Right cardiac atrium (tissue), 5 donors: ENCODE measurements at places on chromosomes 16 and 17. TPM values are rescaled to one million over a fixed set of nuclear protein-coding genes. Genes with fewer than 3 reads are reported as not detected.

The TXNDC17 gene
- total RNA-seq, result 52.6 TPM

The CIBAR2 gene
- total RNA-seq, result not detected

The KIF2B gene
- total RNA-seq, result not detected

The NEUROD2 gene
- not detected for total RNA-seq

The P2RX1 gene
- total RNA-seq, result 1.3 TPM

The UBN1 gene
- 25.7 TPM for total RNA-seq

The PHLPP2 gene
- total RNA-seq, result 6.6 TPM

The HBM gene
- total RNA-seq, result not detected

The CSH1 gene
- total RNA-seq, result not detected

The COPRS gene
- total RNA-seq, result 42.9 TPM

The C17orf50 gene
- not detected for total RNA-seq

The SLC38A8 gene
- not detected for total RNA-seq

The GABARAP gene
- total RNA-seq, result 540 TPM

The CLDN9 gene
- 0.32 TPM for total RNA-seq

The MAP2K4 gene
- total RNA-seq, result 34.0 TPM

The HS3ST4 gene
- not detected for total RNA-seq

The SOCS7 gene
- total RNA-seq, result 14.5 TPM

The ITGB3 gene
- total RNA-seq, result 11.9 TPM

The CCL8 gene
- 0.24 TPM for total RNA-seq

The KRT20 gene
- total RNA-seq, result not detected

The HOXB2 gene
- total RNA-seq, result 6.6 TPM

The AGRP gene
- total RNA-seq, result not detected

The RAMP2 gene
- 29.2 TPM for total RNA-seq

The CAPNS2 gene
- not detected for total RNA-seq

The ALOX12 gene
- total RNA-seq, result not detected

The PIPOX gene
- 1.4 TPM for total RNA-seq

The CIITA gene
- total RNA-seq, result 9.1 TPM

The ARMC5 gene
- total RNA-seq, result 9.0 TPM

The VPS25 gene
- total RNA-seq, result 32.0 TPM

The PYY gene
- total RNA-seq, result not detected

The NR1D1 gene
- 10.2 TPM for total RNA-seq

The TNFRSF17 gene
- total RNA-seq, result not detected

The SLC5A11 gene
- total RNA-seq, result not detected

The KRTAP2-3 gene
- total RNA-seq, result not detected

The MMP15 gene
- 68.6 TPM for total RNA-seq

The CHST4 gene
- total RNA-seq, result not detected

The PIK3R6 gene
- total RNA-seq, result 0.82 TPM

The DHRS7C gene
- total RNA-seq, result 222 TPM

The LGALS9 gene
- 26.0 TPM for total RNA-seq

The AARSD1 gene
- 30.6 TPM for total RNA-seq
